ENCODE measurements at places on chromosomes 4 and X. TPM values are rescaled to one million over a fixed set of nuclear protein-coding genes. Genes with fewer than 3 reads are reported as not detected.

- no peak for DNase-seq
Observed at GRCh38 chrX:2484721-2485648, 15.8 kb downstream of the DHRSX start.

DNA sequence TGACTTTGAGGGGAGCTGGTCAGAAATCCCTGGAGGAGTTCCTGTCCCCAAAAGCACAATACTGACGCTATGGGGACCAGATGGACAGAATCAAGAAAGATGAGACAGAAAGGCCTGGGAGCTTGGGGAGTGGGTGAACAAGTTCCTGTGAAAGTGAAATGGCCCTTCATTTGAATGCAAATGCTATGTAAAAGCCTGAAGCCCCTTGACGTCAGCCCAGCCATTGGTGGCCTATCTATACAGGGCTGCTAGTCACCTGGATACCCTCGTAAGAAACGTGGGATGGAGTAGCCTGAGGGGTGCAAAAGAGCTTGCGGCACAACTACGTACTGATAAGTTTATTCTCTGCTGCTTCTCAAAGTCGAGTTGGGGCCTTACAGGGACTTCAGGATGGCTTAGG, at the start of gene CDX4:
TSS of gene CDX4 (plus strand) at position 223 of the 400 bp plus-strand sequence. CDS start 201 bp downstream, outside the sequence.
- DNase-seq, result no peak

GRCh38 chrX:3134316-3134945, 93.2 kb downstream of the ARSF start:
- no peak for DNase-seq

Gene ALAS2
- 32.0 TPM for total RNA-seq

Gene IL15
- total RNA-seq, result 0.31 TPM

Gene UBL4A
- 33.7 TPM for total RNA-seq

Gene CFAP99
- total RNA-seq, result not detected
